ENCODE measurements at places on chromosomes 2 and 18.
A peak's percentile ranks its signal among the peaks of the same experiment; 100 is the strongest.

DNA sequence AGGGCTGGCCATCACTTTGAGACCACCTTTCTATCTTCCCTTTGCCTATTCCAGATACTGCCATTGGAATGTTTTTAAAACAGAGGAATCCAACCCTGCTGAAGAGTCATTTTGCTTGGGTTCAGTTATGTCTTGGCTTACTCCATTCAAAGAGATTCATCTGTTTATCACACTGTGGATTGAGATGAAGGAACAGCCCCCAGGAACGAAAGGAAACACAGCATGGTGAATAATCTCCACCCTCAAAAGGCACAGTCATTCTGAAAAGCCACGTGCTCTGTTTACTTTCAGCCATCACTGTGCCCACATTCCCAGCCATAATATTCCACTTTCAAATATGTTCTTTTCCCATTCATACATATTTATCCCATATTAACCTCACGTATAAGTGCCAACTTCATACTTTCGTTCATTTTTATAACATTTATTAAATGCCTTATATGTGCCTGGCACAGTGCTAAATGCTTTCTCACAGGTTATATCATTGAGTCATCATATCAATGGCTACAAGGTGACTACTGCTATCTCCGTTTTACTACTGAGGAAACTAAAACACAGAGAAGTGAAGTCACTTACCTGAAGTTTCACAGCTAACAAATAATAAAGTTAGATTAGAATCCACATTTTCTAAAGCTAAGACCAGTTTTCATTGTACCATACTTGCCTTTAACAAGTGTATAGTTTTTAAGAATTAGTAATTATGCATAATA lies 143.6 kb downstream of the OSR1 start:
- no peak for DNase-seq

DNA sequence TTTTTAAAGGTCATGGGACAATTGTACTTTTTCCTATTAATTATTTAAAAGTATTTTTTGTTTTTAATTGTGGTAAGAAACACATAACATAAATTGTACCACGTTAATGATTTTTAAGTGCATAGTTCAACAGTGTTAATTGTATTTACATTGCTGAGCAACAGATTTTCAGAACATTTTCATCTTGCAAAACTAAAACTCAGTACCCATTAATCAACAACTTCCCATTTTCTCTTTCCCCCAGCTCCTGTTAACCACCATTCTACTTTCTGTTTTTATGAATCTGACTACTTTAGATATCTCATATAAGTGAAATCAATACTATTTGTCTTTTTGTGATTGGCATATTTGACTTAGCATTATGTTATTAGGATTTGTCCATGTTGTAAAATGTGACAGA lies 483.9 kb upstream of the ZNF804A start:
- DNase-seq = no peak

- DNase-seq = no peak
These were observed 98.2 kb upstream of the ALPP start for GRCh38 chr2:232280341-232280740.

- no peak for DNase-seq
These were observed 144.3 kb downstream of the CCDC102B start for GRCh38 chr18:68942230-68942629.

GRCh38 chr18:6668836-6669235 lies 60.7 kb upstream of the ARHGAP28 start:
- DNase-seq = no peak

- DNase-seq = no peak
These were observed 58.9 kb upstream of the THUMPD2 start for GRCh38 chr2:39837856-39838453.

DNA sequence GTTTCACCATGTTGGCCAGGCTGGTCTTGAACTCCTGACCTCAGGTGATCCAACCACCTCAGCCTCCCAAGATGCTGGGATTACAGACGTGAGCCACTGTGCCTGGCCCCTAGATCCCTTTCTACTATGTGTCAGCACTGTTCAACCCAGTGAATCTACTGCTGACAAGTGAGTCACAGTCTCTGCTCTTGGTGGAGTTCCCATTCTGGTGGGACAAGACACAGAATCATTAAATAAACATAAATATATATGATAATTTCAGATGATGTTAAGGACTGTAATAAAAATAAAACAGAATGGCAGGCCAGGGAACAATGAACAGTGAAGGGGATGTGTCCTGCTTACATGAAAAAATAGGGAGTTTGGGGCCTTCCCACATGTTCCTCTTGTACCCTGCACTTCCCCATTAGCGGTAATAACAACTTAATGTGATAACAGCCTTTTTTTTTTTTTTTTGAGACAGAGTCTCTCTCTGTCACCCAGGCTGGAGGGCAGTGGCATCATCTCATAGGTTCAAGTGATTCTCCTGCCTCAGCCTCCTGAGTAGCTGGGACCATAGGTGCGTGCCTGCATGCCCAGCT lies 112.2 kb downstream of the CPO start:
- DNase-seq = no peak

DNA sequence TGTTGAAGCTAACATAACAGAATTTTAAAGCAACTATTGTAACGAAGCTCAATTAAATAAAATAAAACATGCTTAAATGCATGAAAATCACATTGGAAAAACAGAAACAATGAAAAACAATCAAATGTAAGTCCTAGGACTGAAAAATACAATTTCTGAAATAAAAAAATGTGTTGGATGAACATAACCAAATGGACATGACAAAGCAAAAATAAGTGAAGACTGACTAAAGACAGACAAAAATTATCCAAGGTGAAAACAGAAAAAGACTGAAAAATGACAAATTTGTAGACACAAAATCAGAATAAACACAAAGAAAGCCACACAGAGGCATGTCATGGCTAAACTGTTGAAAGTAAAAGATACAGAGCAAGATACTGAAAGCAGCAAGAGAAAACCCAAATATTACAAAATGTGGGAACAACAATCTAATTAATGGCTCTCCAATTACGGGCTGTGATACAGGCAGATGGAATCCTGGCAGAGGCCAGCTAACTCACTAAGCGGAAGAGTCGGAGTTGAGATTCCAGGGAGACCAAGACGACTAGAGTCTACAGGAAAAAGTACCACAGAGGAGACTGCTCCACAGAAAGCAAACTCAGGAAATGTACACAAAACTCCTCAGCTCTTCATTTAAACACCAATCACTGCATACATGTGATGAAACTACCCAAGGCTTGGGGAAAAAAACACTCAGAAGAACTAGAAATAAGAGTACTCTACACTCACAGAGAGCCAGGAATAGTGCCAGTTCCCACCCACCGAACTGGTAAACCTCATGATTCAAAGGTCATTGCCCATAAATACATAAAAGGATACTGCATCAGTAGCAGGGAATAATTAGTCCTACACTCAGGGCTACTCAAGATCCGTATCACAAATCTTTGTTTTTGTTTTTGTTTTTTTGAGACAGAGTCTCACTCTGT lies 83.6 kb downstream of the ATAD2B start:
- DNase-seq = no peak

DNA sequence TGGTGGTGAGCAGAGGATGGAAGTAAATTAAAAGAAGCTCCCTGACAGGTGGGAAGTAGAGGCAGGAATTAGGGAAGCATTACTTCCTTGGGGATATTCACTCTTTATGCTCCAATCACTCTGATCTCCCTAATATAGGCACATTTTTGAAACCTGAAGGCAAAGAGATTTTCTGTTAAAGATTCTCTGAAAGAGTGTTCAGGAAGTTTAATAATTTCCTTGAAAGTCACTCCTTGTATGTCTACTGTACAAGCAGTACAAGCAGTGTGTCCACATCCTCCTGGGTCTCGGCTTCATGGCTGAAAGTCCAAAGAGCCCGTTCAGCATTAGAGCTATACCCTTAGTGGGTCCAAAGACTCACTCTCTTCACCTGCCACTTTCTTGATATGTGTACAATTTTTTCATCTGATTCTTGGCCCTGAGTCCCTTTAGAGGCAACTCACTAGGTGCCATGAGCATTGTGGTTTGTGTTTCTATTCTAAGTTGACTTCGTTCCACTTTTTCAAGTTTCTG lies 60.2 kb downstream of the AAK1 start:
- DNase-seq = no peak

DNA sequence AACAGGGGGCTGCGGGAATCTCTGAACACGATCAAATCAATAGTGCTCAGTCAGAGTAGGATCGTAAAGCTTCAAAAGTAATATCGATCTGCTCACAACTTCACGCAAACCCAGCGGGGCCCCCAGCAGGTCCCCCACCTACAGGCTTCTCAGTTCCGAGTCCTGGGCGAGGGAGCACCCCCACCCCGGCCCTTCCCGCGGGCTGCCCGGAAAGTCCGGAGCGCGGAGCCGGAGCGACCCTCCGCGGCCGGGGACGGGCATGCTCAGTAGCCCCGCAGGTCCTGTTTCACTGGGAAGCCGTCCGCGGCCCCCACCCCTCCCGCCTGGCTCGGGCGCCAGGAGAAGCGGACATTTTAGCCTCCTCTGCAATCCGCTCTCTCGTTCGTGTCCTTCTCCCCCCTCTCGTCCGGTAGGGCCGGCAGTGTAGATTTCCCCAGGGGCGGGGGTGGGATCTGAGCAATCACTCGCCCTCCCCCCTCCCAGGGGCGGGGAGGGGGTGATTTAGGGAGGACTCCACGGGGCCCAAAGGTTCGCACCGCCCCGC lies 3.3 kb upstream of the SPRED2 start:
- DNase-seq = peak; percentile 8

- no peak for DNase-seq
These were observed 241.2 kb upstream of the KCNJ3 start for GRCh38 chr2:154457286-154457685.

DNA sequence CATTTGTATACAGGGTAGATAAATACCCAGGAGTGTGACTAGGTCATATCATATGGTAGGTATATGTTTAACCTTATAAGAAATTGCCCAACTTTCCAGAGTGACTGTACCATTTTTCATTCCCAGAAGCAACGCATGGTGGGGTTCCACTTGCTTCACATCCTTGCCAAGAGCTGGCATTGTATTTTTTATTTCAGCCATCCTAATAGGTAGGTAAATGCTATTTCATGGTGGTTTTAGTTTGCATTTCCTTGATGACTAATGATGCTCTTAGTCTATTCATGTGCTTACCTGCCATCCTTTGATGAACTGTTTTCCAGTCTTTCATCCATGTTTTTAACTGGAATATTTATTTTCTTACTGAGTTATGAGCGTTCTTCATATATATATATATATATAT lies 51.9 kb downstream of the MAP4K3 start:
- DNase-seq = no peak

- DNase-seq = no peak
These were observed 245.7 kb upstream of the CTAGE1 start for GRCh38 chr18:22663378-22663777.

- no peak for DNase-seq
These were observed 94.0 kb upstream of the DAPL1 start for GRCh38 chr2:158701101-158701500.

DNA sequence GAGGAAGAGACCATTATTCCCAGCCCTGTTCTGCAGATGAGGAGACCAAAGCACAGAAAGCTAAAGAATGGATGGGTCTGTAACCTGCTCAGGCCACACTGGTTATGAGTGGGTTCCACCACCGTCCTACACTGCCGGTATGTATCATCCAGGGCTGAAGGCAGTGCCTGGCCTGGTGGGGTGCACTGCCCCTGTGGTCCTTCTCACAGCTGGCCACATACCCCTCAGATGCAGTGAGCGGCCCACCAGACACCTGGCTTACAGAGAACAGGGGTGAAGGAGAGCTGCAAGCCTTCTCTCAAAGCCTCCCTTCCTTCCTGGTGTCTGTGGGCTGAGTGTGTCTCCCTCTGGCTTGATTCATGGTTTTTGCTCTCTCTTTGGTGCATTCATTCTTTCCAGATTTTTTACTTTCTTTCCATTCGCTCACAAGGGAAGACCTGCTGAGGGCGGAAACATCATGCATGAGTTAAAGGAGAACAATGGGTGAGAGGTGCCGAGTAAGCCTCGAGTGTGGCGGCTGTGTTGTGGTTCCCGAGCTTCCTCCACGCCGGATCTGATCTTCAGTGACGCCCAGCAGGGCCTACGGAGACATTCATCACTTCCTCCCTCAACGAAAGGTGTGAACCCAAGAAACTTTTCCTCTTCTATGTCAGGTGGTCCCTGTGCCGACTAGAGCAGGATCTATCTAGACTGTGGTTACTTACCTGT lies 62.1 kb upstream of the REL start:
- peak; percentile 85 for DNase-seq

GRCh38 chr18:55449412-55450140 lies 138.4 kb downstream of the TCF4 start:
- no peak for DNase-seq

DNA sequence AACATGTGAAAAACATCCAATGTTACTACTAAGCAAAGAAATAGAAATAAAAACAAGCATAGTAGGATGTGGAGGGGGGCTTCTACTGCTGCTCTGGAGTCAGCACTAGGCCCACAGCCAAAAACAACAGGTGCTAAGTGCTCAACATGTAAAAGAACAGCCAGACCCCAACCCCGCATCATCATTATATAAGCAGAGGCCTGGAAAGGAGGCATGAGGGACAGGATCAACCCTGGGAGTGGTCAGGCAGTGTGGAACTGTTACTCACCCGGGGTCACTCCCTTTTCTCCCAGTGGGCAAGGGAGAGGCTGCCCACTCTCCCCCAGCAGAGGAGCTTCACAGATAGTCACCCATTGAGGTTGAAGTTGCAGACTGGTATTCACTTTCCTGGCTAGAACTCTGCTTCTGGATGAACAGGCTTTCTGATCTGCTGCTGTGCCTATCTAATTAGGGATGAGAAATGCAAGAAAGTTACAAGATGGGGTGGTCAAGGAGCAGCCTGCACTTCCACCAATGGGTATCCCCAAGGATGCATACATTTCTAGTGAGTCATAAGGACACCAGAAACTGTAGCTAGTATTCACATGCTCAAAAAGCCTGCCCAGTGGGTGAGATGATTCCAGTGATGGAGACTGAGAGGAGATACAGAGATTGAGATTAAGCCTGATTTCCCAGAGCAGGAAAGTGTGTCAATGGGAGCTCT lies 480.1 kb upstream of the TCF4 start:
- no peak for DNase-seq

GRCh38 chr18:8685141-8685913 lies 20.0 kb upstream of the MTCL1 start:
- DNase-seq = no peak

GRCh38 chr2:59150217-59150849 lies 909.2 kb upstream of the FANCL start:
- no peak for DNase-seq

GRCh38 chr2:119409506-119409905 lies 22.1 kb upstream of the TMEM37 start:
- no peak for DNase-seq

GRCh38 chr18:75090336-75090735 lies 118.6 kb downstream of the PTGR3 start:
- DNase-seq = no peak

Data from effector memory CD8-positive, alpha-beta T cell (primary cell).